Neural crest cell (in vitro differentiated cells): ENCODE measurements at places on chromosomes 5 and 9. TPM values are rescaled to one million over a fixed set of nuclear protein-coding genes. Genes with fewer than 3 reads are reported as not detected.

DNA sequence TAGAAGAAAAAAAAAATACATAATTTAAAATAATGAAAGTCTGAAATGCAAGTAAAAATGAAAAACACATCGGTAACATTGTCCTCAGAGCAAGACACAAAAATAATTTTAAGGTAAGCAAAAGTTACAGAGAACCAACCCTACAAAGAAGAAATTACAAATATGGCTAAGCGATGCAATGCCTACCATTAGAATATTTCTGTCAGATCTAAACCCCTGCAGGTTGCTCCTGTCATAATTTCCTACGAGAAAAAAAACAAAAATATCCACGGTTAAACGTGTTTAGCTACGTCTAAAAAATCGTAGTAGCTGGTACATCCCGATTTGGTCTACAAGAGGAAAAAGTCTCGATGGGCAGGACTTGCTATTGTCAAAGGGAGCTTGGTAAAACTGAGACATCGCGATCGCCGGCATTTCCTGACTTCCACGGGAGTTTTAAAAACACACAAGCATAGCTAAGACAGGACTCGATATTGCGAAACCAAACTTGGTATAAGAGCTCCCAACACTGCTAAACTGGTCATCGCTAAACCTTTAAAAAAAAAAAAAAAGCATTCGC, 1.1 kb upstream of the ANXA2R start:
- H3K27me3 ChIP-seq: peaks cover 93% of the 10 kb centered on the region
- DNase-seq: no peak
- peak overlapping the region; percentile 87 for H3K4me3 ChIP-seq
- H3K27ac ChIP-seq: no peak overlapping the region
- peaks cover 44% of the 10 kb centered on the region for H3K4me1 ChIP-seq

- H3K27me3 ChIP-seq: no peaks in the 10 kb centered on the region
- DNase-seq: no peak
- peaks cover 10% of the 10 kb centered on the region for H3K4me1 ChIP-seq
- H3K4me3 ChIP-seq: no peak overlapping the region
- H3K27ac ChIP-seq: no peak overlapping the region
Observed at GRCh38 chr5:65811004-65811403, 89.0 kb downstream of the NLN start.

DNA sequence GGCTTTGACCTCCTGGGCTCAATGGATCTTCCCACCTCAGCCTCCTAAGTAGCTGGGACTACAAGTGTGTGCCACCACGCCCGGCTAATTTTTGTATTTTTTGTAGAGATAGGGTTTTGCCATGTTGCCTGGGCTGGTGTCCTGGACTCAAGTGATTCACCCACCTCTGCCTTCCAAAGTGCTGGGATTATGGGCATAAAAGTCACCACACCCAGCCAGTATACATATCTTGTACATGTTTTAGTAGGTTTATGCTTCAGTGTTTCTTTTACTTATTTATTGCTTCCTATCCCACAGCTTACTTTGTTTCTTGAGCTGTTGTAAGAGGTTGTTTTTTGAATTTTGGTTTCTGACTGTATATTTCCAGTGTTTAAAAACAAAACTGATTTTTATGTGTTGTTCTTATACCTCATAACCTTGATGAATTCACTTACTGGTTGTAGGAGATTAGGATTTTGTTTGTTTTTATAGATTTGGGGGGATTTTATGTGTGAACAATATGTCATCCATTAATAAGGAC, 12.9 kb downstream of the FBXW5 start:
- peaks cover 25% of the 10 kb centered on the region for H3K36me3 ChIP-seq
- H3K27ac ChIP-seq: no peak overlapping the region
- no peak overlapping the region for H3K4me3 ChIP-seq
- DNase-seq: no peak
- no peaks in the 10 kb centered on the region for H3K27me3 ChIP-seq
- H3K4me1 ChIP-seq: peaks cover 7% of the 10 kb centered on the region

GRCh38 chr5:81140943-81141342, 92.2 kb upstream of the CKMT2 start:
- no peaks in the 10 kb centered on the region for H3K27me3 ChIP-seq
- DNase-seq: no peak
- peaks cover 5% of the 10 kb centered on the region for H3K4me1 ChIP-seq
- H3K27ac ChIP-seq: no peak overlapping the region
- H3K36me3 ChIP-seq: no peaks in the 10 kb centered on the region

The FAF2 gene
- 49.3 and 50.3 TPM in 2 replicates for total RNA-seq

The LECT2 gene
- total RNA-seq: not detected in 2 replicates

DNA sequence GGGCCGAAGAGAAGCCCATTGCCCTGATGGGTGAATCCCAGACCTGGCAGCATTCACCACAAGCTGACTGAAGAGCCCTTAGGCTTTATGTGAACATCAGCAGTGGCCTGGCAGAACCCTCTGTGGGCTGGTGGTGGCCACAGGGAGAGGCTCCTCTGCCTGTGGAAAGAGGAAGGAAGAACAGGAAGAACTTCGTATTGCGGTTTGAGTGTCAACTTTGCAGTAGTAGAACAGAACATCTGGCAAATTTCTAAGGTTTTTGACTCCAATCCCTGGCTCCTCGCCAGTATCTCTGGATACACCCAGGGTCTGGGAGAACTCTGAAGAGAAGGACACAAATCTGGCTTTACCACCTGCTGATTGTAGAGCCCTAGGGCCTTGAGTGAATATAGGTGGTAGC, 356.4 kb upstream of the GRAMD2B start:
- H3K36me3 ChIP-seq: peaks cover 1% of the 10 kb centered on the region
- H3K4me3 ChIP-seq: no peak overlapping the region

- peaks cover 5% of the 10 kb centered on the region for H3K36me3 ChIP-seq
- peaks cover 8% of the 10 kb centered on the region for H3K4me1 ChIP-seq
Observed at GRCh38 chr5:80955082-80955590, 5.0 kb upstream of the RASGRF2 start.

DNA sequence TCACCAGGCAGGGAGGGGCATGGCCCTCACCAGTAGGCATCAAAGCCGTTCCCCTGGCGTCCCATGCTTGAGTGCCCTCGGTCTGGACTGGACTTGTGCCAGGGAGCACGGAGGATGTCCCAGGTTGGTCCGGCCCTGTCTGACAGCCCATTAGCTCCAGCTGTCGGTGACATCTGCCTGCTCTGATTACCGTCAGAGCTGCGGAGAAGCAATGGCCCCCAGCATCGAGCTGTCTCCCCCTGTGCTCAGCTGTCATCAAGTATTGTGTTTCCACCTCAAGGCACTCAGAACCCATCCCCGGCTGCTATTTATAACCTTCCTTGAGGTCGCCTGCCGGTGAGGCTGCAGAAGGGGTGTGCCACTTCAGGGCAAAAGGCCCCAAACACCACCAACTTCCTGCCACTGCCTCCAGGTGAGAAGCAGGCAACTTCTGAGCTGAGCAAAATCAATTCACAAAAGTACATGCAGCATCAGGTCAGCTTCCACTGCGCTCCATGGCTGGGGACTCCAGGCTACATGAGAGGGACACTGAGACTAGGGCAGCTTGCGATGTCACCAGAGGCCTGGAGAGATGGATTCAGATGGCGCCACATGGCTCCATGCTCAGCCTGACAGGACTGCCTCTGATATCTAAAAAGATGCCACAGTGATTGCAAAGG, 142.7 kb downstream of the C5orf15 start:
- DNase-seq: no peak
- peaks cover 10% of the 10 kb centered on the region for H3K27me3 ChIP-seq
- H3K4me1 ChIP-seq: peaks cover 8% of the 10 kb centered on the region
- no peaks in the 10 kb centered on the region for H3K36me3 ChIP-seq
- no peak overlapping the region for H3K27ac ChIP-seq

- H3K36me3 ChIP-seq: peaks cover 25% of the 10 kb centered on the region
- no peaks in the 10 kb centered on the region for H3K27me3 ChIP-seq
- H3K27ac ChIP-seq: no peak overlapping the region
- DNase-seq: no peak
Observed at GRCh38 chr5:15585841-15586591, 86.0 kb downstream of the FBXL7 start.

DNA sequence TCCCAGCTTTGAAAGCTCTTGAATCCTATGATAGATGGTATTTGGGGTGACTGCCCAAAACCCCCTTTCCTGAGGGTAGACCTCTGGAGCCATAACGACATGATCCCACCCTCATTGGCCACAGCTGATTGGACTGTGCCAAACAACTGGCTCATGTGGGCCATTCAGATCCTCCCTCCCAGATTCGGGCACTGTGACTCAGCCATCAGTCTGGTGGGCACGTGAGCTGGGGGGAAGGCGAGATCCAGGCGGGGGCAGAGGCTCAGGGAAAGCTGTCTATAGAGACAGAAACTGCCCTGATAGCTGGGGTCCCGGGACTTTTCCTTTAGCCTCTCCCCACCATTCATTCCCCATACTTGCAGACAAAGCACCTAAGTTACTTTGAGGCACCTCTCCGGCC, 15.1 kb upstream of the NCS1 start:
- H3K27ac ChIP-seq: no peak overlapping the region
- DNase-seq: no peak
- no peaks in the 10 kb centered on the region for H3K4me1 ChIP-seq
- H3K27me3 ChIP-seq: no peaks in the 10 kb centered on the region
- no peaks in the 10 kb centered on the region for H3K36me3 ChIP-seq

DNA sequence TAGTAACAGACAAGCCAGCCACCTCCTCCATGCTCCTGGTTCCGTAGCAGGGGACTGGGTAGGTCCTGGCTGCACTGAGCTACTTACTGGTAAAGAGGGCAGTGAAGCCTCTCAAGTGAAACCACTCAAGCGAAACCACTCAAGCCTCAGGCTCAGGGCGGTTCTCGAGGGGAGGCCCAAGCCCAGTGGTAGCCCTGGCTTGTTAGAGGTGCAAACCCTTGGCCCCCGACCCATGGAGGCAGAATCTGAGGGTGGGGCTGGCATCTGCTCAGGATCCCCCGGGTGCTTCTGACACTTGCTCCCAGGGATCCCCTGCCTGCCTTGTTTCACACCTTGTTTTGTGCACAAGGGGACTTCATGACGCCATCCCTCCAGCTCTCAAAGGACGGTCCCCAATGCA, 76.5 kb upstream of the OLFM1 start:
- H3K4me1 ChIP-seq: peaks cover 3% of the 10 kb centered on the region
- no peak overlapping the region for H3K27ac ChIP-seq
- no peaks in the 10 kb centered on the region for H3K27me3 ChIP-seq
- H3K4me3 ChIP-seq: no peak overlapping the region
- DNase-seq: no peak

DNA sequence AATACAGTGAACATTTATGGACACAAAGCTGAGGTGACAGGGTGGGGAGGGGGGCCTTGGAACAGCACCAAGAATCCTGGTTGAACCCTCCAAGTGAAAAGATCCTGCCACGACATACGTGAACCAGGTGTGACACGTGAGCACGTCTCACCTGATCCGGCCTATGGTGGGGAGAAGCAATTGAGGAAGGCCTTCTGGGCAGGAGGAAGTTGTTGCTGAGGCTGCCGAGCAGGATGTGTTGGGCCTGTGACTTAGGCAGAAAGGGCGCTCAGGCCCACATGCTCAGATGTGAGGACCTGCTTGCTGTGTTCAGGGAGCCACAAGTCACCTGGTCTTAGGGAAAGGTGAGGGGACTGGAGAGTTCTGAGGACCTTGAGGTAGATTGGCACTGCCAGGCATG, 2.5 kb upstream of the MAPK9 start:
- DNase-seq: no peak
- H3K4me1 ChIP-seq: peaks cover 29% of the 10 kb centered on the region
- H3K27ac ChIP-seq: no peak overlapping the region

- no peak for DNase-seq
- no peak overlapping the region for H3K4me3 ChIP-seq
- no peaks in the 10 kb centered on the region for H3K27me3 ChIP-seq
- H3K27ac ChIP-seq: no peak overlapping the region
Observed at GRCh38 chr9:16884373-16884772, 13.9 kb upstream of the BNC2 start.

DNA sequence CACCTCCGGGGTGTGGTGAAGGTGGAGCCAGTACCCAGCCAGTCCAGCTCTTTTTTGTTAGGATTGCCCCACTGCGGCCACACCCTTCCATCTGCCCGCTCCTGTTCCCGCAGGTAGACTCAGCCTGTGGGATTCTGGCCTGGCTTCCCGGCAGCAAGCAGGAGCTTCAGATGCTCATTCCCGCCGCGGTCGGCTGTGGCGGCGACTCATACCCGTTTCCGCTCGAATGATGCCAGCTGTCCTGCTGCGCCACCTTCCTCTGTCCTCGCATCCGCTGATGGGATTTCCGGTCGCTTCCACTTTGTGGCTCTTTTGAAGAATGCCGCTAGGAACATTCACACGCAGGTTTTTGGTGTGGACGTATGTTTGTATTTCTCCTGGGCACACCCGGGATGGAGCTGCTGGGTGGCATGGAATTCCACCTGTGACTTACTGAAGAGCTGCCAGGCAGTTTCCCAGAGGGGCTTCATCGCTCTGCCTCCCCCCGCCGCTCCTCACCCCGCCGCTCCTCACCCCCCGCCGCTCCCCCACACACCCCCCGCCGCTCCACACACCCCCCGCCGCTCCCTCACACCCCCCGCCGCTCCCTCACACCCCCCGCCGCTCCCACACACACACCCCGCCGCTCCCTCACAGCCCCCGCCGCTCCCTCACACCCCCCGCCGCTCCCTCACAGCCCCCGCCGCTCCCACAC, 60.3 kb downstream of the TENT4A start:
- H3K36me3 ChIP-seq: peaks cover 4% of the 10 kb centered on the region
- no peak overlapping the region for H3K4me3 ChIP-seq
- H3K27me3 ChIP-seq: no peaks in the 10 kb centered on the region
- H3K4me1 ChIP-seq: no peaks in the 10 kb centered on the region
- no peak for DNase-seq

The RPP25L gene
- 22.7 and 23.8 TPM in 2 replicates for total RNA-seq

DNA sequence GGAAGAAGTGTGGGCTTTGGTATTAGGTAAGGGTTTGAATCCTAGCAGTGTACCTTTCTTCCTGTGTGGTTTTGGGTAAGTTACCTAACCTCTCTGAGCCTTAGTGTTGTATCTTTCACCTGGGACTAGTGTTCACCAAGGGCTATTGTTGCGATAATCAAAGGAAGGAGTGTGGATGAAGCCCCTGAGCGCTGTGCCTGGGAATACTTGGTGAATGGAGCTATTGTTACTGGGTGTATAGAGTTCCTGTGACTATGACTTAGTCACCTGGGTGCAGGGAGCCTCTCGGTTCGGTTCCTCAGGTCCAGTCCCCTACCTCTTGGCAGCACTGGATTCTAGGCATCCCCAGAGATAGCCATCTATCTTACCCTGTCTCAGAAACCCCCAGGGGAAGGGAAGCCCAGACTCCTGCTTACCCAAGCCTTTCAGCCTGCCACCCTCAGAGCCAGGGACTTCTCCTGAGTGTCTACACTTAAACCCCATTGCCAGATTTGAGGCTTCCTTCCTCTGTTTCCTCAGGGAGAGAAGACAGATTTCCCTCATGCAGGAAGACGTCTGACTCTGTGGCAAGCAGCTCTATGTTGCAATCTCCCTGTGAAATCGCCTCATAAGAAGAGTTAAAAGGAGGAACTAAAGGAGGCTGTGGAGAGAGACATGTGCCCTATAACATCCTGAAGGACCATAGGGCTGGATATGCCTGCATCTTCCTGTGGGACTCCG, 181.0 kb upstream of the PITX1 start:
- DNase-seq: no peak
- H3K4me3 ChIP-seq: no peak overlapping the region
- H3K27ac ChIP-seq: no peak overlapping the region
- H3K36me3 ChIP-seq: no peaks in the 10 kb centered on the region
- H3K4me1 ChIP-seq: no peaks in the 10 kb centered on the region
- H3K27me3 ChIP-seq: peaks cover 15% of the 10 kb centered on the region

The PDE6A gene
- not detected in 2 replicates for total RNA-seq
